ENCODE measurements at places on chromosomes 16 and 17.

- no peak for DNase-seq
Measured at GRCh38 chr17:39564211-39564848, 43.4 kb downstream of the NEUROD2 start.

DNA sequence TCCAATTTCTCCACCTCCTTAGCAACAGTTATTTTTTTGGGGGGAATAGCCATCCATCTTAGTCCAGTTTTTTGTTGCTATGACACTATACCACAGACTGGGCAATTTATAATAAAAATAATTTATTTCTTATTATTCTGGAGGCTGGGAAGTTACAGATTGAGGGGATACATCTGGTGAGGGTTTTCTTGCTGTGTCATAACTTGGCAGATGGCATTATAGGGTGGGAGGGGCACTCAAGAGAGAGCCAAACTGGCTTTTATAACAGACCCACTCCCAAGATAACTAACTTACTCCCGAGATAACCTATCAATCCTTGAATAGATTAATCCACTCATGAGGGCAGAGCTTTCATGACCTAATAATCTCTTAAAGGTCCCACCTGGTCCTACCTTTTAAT, 84.2 kb downstream of the ABCA8 start:
- no peak for DNase-seq

DNA sequence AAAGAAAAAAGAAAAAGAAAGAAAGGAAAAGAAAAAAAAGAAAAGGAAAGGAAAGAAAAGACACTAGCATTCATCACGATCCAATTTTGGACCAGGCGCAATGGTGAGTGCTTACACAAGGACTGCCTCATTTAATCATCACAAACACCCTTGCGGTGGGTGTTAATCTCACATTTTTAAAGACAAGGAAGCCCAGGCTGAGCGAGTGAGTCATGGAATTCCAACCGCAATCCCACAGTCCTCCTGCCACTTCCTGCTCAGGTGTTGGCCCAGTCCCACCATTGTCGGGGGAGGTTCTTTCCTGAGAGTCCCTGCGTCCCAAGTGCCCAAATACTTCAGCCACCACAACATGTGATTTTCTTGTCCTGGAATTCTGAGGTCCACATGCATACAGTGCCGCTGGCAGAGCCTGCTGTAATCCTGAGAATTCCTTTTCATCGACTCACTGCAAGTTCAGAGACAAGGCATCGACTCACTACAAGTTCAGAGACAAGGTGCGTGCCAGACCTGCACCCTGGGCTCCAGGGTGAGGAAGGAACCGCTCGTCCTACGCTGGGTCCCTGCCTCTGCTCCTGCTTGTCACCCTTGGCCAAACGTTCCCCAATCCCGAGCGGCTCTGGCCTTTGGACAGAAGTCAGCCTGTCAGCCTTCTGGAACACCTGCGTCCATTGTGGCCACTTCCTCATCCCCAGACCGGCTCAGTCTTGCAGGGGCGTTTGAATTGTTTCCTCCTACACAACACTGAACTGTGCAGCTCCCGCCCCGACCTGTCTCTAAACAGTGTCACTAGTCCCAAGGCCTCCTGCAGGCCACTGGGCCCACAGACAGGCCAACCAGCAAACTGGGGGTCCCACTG, 5.8 kb downstream of the ZG16B start:
- DNase-seq, result peak; percentile 93

DNA sequence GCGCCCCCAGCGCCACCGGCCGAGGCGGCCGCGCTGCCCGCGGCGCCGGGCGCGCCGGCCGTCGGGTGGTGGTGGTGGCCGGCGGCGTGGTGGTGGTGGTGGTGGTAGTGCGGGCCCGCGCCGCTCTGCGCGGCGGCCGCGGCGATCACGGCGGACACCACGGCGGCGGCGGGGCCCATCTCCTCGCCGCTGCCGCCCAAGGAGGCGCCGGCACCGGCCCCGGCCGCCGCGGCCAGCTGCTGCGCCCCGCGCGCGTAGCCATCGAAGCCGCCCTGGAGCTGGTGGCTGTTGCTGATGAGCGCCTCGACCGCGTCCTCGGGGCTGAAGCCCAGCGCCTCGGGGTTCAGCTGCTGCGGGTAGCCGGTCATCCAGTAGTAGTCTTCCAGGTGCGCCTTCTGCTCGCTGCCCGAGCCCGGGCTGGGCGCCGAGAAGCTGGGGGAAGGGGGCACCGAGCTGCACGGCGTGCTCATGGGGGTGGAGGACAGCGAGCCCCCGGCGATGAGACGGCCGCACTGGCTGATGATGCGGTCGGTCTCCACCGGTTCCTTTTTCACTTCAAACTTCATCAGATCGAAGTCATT, 1.2 kb downstream of the MAF start:
- no peak for DNase-seq

- DNase-seq, result no peak
Measured at GRCh38 chr16:87412371-87412995, 20.3 kb downstream of the MAP1LC3B start.

GRCh38 chr17:72462407-72462806, 341.6 kb downstream of the SOX9 start:
- DNase-seq, result no peak

DNA sequence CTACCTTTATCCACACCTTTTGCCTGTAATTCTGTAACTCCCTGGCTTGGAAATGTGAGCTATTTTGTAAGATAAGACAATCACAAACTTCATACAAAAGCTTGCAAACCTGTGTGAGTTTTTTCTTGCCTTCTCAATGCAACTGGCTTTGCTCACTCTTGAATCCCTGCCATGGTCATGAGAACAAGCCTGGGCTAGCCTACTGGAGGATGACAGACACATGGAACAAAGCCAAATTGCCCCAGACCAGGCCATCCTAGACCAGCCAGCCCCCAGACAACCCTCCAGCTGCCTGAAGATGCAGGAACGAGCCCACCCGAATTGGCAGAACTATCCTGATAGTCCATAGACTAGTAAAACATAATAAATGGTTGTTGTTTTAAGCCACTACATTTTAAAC, 466.6 kb upstream of the ERCC4 start:
- DNase-seq, result no peak

- no peak for DNase-seq
Measured at GRCh38 chr17:61233991-61234750, 165.5 kb upstream of the TBX2 start.

DNA sequence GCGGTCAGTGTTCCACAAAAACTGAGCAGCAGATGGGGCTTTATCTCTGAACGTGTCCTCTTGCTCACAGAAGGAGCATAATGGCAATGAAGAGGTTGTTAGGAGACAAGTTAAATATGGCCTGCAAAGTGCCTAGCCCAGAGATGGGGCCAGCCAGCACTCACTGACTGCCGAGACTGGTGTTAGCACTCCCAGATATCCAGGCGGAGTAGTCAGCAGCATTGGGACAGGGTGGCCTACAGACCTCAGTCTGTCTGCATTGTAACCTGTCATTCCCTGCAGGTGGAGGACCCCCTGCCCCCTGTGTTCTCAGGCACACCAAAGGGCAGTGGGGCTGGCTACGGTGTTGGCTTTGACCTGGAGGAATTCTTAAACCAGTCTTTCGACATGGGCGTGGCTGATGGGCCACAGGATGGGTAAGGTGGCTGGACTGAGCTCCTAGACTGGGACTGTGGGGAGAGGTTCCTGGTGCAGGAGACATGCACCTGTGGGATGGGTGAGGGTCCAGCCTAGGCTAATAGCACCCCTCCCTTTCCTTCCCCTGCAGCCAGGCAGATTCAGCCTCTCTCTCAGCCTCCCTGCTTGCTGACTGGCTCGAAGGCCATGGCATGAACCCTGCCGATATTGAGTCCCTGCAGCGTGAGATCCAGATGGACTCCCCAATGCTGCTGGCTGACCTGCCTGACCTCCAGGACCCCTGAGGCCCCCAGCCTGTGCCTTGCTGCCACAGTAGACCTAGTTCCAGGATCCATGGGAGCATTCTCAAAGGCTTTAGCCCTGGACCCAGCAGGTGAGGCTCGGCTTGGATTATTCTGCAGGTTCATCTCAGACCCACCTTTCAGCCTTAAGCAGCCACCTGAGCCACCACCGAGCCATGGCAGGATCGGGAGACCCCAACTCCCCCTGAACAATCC, 4.2 kb downstream of the MFAP4 start:
- DNase-seq, result no peak

All from kidney capillary endothelial cell (primary cell).